ENCODE measurements at places on chromosomes 16 and 17.

DNA sequence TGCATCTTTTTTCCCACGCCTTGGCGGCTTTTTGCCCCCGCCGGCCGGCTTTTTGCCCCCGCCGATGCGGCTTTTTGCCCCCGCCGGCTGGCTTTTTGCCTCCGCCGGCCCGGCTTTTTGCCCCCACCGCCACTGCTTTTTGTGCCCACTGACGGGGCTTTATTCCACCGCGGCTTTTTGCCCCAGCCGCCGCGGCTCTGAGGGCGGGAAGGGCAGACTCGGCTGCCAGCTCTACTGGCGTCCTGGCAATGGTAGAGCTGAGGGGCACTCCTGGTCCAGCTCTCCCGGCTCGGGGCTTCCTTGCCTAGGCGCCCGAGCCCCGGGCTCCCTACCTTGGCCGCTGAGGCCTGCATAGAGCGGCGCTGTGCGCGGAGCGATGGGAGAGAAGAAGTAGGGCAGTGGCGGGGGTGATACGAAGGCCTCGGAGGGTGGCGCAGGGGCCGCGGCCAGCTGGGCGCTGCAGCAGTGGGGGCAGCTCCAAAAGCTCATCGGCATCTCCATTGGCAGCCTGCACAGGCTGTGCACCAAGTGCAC, 591.4 kb downstream of the TP53TG3F start:
- no peak for DNase-seq

DNA sequence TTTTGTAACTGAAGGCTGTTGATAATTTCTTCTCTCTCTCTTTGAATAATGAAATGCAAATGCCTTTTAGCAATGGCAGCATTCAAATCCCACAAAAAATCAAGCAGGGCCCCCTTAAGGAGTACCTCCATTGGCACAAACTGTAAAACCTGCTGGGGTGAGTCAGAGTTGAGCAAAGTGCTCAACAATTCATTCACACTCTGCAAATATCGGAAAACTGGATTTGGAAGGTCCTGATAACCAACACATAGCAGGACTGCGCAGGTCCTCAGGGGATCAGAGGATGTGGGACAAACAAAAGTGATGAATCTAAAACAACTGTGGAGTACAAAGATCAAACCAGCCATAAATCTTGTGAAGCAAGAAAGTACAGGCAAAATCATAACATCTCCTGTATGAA, 5.6 kb downstream of the CMTR2 start:
- DNase-seq, result no peak

DNA sequence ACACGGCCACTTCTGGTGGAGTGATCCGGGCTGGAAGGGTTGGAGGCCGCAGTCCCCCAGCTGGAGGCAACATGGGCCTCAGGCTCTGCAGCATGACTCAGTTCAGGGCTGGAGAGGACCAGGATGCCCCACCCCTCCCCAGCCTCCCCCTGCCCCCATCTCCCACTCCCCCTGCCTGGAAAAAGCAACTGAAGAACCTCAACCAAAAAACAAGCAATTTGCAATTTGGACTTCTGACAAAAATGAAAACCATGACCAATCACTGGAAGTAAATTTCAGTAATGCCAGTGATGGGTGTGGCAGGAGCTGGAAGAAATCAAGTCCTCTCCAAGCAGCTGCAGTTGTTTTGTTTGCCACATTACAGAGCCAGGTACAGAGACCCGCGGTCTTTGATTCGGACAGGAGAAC, 6.6 kb upstream of the MIF4GD start:
- DNase-seq, result no peak

- DNase-seq, result no peak
Measured at GRCh38 chr17:82330322-82331239, 3.0 kb downstream of the SECTM1 start.

GRCh38 chr16:10971560-10971961, 27.2 kb downstream of the CLEC16A start:
- DNase-seq, result no peak

GRCh38 chr17:8913879-8914278, 46.4 kb upstream of the PIK3R6 start:
- no peak for DNase-seq

GRCh38 chr17:61538480-61538879, 52.5 kb downstream of the NACA2 start:
- DNase-seq, result no peak

GRCh38 chr17:44008205-44008909, 3.9 kb downstream of the NAGS start:
- no peak for DNase-seq
